ENCODE measurements at places on chromosomes 7 and 10.

DNA sequence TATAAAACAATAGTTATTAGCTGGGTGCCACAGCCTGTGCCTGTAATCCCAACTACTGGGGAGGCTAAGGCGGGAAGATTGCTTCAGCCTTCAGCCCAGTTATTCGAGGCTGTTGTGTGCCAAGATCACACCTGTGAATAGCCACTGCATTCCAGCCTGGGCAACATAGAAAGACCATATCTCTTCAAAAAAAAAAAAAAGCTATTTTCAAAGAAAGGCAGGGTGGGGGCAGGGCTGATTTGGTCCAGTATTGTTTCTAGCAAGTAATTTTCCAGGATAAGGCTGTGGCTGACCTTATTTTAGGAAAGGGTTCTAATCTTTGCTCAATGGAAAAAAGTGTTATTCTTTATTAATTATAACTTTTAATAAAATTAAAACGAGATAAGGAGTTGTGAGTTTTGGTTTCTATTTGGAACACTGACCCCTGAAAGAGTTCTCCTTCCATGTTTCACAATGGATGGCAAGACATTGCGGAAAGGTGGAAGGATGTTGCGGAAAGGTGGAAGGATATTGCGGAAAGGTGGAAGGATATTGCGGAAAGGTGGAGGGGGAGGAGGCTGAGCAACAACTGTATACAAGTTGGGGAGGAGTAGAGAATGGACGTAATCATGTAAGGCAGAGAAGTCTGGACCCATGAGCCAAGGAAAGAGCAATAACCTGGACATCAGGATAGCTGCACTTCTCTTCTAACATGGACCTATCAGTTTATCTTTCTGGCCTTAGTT lies 1.5 kb upstream of the C1GALT1 start:
- no peak for DNase-seq

DNA sequence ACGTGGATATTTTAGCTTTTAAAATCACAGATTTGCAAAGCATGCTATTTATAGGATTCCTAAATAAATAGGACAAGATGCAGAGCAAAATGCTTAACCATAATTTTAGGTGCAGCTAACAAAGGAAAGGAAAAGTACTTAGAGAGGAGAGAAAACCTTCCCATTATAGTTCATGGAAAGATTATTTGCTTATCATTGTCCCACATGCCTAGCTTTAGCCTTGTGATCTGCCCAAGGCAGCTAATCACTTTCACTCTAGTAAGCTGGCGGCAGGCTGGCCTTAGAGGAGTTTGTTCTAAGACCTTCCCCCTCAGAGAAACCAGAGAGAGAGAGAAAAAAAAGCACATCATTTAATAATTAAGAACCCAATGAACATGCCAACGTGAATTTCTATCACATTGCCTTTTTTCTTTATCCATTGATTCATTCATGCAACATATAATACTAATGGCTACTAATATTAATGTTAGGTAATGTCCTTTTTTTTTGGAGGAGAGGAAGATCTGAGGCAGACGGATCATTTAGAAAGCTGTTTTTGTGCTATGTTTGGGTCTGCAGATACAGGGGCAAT lies 274.6 kb downstream of the ARL4A start:
- no peak for DNase-seq

DNA sequence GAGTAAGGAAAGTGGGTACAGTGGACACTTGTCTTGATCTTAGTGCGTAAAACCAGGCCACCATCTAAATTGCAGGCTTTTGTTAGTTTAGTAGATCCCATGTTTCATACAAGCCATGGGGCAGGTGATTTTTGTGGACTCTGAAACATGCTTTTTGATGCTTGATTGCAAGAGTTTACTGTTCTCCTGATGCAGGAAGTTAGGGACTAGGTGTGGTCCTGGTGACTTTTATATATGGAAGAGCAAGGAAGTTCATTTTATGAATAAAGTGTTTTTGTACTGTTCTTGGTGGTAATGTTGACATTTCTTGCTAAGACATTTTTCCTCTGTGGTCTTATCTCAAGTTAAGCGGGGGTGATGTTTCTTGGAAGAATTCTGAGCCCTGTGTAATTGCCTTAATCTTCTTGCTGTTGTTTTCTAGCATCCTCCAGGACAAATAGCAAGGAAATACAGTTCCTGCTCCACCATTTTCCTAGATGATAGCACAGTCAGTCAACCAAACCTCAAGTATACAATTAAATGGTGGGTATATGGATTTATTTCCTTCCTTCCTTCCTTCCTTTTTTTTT lies 89.0 kb upstream of the GJD4 start:
- no peak for DNase-seq

DNA sequence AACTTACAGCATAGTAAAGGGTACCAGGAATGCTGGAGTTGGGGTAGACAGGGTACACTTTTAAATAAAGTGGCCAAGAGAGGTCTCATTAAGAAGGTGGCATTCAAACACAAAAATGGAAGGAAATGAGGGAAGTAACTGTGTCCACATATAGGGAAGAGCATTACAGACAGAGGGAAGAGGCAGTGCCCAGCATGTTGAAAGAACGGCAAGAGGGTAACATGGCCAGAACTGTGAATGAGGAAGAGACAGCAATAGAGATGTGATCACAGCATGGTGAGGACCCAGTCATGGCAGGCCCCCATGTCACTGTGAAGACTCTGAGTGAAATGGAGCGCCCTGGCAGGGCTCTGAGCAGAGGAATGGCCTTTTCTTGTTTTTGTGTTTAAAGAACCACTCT lies 35.1 kb upstream of the ZNRF2 start:
- no peak for DNase-seq

DNA sequence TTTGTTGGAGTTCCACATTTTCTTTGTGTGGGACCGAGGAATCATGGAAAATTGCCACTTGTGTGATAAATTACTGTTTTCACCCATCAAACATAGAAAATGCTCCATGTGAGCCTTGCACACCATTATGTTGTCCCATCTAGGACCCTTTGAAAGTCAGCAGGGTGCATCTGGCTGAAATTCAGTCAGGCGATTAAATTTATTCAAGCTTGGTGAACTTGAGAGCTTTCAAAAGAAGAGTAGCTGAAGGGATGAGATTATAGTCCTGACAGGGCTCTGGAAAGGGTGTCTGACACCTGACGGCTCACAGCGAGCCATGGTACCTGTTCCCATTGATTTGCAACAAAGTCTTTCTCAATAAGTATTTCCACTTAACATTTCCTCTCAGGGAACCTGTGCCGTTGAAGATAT lies 399.7 kb upstream of the ETV1 start:
- no peak for DNase-seq

DNA sequence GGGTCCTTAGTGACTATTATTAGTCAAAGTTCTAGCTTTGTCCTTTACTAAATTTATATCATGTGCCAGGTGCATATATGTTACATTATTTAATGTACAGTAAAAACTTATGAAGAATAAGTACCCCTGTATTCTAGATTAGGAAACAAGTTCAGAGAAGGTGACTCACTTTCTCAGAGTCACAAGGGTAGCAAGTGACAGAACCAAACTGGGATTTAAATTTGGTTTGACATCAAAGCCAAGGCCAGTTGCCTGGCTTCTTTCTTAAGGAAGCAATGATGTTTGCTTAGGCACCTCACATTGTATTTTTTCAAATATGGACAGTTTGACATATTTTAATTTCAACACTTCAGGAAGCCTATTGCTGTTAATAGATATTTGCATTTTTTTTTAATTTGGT lies 2.5 kb downstream of the LSM8 start:
- DNase-seq = no peak

DNA sequence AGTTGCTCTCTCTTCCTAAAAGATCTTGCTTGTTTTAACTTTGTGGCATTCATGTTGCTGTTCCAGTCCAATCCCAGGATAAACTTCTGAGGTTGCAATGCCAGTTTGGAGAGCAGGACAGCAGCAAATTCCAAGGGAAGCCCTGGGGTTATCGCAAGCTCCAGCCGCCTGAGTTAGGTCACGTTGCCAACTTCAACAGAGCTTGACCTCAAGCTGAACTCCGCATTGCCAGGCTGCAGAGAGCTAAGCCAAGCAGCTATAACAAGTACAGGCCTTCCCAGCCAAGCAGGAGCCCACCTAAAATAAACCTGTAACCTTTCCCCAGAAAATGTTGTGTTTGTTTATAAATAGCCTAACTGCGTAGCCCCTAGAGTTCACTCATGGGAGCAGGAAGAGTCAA lies 138.9 kb upstream of the LYZL1 start:
- DNase-seq = no peak

DNA sequence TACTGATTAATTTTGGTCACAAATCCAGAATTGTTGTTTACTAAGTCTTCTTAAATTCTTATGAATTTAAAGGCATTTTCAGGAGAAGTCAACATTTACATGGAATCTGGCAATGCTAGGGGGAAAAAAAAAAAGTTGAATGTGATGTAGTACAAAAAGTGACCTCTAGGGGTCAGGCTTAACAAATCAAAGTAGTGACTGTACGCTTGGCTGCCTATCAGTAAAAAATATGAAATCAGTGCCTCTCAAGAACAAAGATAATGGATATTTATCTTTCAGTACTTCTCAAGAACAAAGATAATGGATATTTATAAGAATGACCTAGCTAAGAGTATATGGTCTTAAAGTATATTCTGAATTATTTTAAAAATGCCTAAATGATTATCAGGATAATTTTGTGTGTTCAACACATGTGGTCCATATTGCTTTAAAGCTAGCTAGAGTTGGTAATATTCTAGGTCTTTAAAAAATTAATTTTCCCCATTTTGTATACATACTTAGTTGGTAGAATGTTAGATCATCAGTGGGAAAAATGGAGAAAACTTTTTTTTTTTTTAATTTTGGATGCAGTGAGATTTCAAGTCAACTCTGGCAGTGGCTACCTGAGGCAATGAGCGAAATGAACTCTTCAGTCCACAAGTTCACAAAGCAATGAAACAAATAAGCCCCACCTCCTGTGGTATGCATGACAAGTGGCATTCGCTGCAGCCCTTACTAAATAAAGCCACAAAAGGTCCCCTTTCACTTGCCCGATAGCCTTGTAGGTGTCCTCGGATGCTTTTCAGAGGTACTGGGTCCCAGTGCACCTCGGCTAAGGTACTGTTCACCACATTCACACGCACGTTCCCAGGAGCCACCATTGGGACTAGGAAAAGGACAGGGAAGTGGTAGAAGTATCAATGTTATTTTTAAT lies 51.2 kb upstream of the LAMB4 start:
- DNase-seq = no peak

DNA sequence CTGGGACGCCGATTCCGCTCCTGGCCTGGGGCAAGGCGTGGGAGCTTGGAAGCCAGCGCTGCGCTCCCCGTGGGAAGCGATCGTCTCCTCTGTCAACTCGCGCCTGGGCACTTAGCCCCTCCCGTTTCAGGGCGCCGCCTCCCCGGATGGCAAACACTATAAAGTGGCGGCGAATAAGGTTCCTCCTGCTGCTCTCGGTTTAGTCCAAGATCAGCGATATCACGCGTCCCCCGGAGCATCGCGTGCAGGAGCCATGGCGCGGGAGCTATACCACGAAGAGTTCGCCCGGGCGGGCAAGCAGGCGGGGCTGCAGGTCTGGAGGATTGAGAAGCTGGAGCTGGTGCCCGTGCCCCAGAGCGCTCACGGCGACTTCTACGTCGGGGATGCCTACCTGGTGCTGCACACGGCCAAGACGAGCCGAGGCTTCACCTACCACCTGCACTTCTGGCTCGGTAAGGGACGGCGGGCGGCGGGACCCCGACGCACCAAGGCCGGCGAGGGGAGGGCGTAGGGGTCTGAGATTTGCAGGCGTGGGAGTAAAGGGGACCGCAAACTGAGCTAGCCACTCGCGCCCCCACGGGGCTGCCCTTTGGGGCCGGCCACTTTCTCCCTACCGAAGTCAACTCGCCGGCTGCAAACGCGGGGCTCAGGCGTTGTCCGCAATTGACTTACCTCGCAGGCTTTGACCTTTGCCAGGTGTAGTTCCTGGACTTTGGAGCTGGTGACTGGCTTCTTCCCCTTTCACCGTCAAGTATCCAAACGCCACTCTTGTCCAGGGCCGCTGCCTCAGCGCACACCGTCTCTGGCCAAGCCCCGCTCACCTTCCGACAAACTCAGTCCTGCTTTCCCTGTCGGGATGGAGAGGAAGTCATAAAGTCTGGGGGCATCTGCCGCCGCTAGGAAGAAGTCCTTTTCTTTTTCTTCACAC lies at the start of gene SCIN:
SCIN (plus strand) TSS at position 187 of the 928 bp plus-strand sequence; CDS start at position 254, 67 bp downstream.
- DNase-seq = no peak

DNA sequence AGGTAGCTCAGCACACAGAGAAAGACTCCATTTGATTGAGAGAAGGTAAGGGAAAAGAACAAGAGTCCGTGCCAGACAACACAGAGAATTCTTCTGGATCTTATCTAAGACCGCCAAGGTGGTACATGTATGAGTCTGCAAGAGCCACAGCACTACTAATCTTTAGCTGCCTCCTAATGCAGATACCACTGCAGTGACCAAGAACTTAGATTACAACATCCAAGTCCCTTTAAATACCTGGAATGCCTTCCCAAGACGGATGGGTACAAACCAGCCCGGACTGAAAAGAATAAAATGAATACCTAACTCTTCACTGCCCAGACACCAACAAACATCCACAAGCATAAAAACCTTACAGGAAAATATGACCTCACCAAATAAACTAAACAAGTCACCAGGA lies 33.3 kb downstream of the TFEC start:
- no peak for DNase-seq

- no peak for DNase-seq
These were observed 1.9 kb downstream of the AUTS2 start for GRCh38 chr7:69599955-69600709.

DNA sequence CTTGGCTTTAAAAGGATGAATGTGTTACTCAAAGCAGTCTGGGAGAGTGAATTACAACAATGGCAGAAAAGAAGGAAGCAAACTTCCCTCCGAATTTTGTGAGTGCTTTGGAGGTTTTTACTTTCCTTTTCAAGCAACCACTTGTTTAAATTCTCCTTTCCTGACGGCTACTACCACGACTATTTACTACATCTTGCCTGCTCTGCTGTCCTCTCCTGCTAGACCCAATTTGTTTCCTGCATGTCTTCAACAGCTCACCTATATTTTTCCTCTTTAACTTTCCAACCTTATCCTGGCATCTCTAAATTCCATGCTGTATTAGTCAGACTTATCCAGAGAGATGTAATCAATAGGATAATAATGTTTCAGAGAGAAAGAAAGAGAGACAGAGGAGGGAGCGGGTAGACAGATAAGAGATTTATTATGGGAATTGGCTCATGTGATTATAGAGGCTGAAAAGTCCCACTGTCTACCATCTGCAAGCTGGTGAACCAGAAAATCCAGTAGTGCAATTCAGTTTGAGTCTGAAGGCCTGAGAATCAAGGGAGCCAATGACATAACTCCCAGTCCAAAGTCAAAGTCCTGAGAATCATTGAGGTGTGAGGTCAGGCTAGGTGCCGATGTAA lies 42.8 kb upstream of the SLC13A1 start:
- DNase-seq = no peak

GRCh38 chr10:93438613-93439253 lies 43.4 kb downstream of the MYOF start:
- no peak for DNase-seq
